ENCODE measurements at places on chromosomes 16 and 17.

- DNase-seq: no peak
Observed at GRCh38 chr16:56744996-56745640, 15.2 kb downstream of the NUP93 start.

- DNase-seq: no peak
Observed at GRCh38 chr17:9238340-9239245, 217.3 kb downstream of the NTN1 start.

DNA sequence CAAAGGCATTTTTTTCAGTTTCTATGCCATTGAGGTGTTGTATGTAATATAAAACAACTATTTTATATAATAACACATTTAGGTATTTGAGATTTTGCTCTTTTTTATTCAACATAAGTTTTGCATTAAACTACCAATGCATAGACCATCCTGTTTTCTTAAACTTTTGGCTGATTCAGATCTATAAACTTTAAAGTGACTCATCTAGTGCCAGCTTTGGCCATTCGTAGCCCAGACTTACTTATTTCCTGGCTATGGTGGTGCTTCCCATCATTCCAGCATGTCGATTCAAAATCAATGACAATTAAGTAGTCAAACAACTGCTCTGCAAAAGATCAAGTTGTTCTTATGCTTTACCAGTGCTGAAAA, 3.1 kb downstream of the ERI2 start:
- DNase-seq: no peak

DNA sequence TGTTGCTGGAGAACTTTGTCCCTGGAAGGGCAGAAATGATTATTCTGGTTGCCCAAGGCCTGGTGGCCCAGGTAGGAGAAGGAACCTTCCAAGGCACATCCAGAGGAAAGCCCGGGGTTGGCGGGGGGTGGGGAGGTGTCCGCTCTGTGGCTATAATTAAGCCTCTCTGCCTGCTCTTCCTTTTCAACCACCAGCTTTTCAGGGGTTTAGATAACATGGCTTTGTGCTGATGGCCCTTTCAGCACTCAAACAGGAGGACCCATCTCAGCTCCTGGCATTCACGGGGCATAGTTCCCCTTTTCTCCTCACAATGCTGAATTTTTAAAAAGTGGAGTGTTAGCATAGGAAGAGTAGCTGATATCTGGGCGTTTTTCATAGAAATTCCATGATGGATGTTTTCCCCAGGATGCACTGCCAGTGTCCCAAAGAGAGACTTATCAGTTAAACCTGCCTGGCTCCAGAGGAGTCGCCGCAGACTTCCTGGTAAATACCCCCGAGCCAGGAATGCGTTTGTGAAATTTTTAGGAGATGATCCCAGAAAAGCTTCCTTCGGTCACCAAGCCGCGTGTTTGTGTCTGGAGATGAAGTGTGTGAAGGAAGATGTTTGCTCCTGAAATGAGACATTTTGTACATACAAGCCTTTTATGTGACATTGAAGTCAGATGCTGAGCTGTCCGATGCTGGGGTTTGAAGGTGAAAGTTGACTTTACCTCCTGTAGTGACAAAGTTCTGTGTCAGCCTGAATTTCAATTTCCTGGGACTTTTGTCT, 188.5 kb downstream of the MSI2 start:
- no peak for DNase-seq

DNA sequence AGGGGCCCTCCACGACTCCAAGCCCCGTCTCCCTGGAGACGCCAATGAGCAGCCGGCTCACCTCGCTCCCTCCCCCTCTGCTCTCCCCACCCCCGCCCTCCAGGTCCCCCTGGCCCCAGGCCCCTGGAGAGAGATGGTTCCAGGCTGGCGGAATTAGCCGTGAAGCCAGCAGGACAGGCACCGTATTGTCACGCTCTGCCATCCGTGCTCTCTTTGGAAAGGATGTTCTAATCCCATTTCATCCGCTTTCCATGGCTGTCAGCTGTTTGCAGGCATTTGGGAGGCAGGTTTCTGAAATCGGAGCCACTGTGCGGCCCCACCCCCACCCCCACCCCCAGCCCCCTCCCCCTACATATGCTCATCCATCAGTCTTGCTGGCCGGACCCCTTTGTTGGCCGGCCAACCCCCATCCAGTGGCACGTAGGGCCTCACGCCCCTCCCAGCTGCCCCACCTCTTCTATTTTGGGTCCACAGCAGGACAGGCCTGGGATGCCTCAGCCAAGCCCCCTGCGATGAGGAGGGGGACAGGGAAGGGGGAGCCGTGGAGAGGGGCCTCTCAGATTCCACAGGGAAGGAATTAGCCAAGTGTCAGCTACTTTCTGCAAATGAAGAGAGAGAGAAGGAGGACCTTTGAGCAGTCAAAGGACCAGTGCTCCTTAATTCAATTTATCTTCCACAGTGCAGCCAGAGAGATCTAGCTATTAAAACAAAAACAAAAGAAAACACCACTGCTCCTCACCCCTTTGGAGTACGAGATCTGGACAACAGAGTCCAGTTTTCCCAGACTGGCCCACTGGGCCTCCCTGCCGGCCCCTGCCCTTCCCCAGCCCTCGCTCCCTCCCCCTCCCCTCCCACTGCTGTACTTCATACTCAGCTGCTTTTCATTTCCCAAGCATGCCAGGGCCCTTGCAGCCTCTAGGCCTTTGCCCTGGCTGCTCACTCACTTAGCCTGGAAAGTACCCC, 30.7 kb downstream of the SDK2 start:
- no peak for DNase-seq

GRCh38 chr17:50347117-50347893, 1.4 kb downstream of the XYLT2 start:
- no peak for DNase-seq

DNA sequence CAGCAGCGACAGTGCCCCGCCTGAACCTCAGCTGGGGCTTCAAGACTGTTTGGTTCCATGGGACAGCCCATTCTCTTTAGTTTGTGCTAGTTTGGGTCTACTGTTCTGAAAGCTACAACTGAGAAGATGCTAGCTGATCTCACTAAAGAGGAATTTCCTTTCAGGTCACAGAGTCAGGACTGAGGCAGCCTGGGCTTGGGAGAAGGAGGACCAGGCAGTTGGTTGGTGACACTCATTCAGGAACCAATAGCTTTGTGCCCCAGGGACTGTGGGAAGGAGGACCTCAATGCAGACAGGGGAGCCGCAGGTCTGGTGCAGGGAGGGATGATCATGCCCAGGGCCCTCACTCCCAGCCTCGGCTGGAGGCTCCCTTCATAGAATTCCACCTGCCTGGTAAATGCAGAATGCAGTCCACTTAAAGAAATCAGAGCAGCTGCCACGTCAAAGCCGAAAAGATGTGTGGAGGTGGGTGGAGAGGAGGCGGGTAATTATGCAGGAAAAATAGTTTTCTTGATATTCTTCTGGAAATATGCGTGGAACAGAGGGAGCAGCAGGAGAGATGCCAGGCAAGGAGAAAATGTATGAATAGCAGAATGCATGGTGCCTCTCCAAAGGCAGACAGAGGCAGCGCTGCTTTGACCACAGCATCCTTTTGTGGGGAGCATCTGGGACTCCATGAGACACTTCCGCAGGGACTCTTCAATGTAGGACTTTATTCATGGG, 32.6 kb upstream of the ZFP90 start:
- DNase-seq: no peak

- no peak for DNase-seq
Observed at GRCh38 chr17:6475411-6475810, 31.2 kb downstream of the PIMREG start.

- DNase-seq: no peak
Observed at GRCh38 chr17:55652825-55653224, 69.8 kb downstream of the TMEM100 start.

DNA sequence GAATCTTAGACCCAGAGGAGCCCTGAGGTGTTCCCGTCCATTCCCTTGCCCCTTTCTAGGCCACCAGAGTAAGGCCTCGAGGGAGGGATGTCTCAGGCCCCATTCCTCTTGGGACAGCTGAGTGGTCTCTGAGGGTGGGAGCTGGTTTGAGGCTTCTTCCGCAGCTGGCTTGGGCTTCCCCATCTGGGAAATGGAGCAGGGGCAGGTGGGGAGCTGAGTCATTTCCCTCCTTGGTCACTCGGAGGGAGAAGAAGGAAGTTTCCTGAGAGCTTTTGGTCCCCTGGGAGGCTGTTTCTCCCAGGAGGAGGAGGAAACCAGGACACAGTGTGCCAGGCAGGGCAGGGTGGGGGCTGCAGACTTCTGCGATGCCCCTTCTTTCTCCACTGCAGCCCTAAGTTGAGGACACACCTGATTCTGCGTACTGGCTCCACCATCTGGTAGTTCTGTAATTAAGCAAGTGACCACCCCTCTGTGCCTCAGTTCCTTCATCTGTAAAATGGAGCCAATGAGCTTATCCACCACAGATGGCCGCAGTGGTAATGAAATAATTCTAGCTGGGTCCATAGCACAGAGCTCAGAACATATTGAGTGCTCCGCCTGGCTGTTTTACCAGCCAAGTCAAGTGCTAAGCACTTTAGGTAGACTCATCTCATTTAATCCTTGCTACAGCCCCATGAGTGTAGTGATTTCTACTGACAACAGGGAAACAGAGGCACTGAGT, 1.6 kb upstream of the KCNJ12 start:
- DNase-seq: no peak

- no peak for DNase-seq
Observed at GRCh38 chr16:77805398-77805797, 17.0 kb downstream of the VAT1L start.

Measured in stimulated activated CD8-positive, alpha-beta memory T cell treated with anti-CD3 and anti-CD28 coated beads, Interleukin-15, amount 100 ng/mL, for 1 hour (primary cell).